SK-MEL-5 (cell line): ENCODE measurements at places on chromosomes 4 and X. TPM values are rescaled to one million over a fixed set of nuclear protein-coding genes. Genes with fewer than 3 reads are reported as not detected.

DNA sequence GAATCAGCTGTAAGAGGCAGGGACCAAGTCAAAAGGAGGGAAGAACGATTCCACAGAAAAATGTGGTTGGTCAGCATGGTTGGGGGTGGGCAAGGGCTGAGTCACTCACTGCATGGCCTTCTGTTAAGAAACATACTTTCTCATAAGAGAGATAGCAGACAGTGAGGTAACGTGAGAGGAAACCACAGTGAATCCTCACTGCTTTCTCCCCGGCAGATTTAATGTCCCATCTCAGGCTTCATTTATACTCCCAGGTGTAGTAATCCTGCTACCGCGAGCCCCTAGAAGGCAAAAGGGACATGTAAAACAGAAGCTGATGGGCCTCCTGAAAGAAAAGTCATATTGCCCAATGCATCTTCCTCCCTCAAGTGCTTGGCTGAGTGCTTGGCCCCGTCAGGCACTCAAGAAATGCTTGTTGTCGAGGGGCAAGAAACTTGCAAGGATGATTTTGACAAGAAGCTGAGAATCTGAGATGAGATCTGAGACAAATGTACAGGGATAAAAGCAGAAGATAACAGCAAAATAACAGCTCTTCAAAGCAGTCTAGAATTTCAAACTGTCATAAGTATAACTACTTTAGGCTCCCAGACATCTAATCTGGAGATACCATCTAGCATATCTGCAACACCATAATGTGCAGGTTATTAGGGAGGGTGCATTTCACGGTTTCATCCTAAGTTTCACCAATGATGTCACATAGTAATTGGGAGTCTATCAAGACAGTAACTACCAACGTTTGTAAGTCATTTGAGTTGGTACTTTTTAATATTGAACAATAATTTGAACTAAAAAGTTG is 40.2 kb downstream of the SH3KBP1 start:
- DNase-seq = peak; percentile 8

DNA sequence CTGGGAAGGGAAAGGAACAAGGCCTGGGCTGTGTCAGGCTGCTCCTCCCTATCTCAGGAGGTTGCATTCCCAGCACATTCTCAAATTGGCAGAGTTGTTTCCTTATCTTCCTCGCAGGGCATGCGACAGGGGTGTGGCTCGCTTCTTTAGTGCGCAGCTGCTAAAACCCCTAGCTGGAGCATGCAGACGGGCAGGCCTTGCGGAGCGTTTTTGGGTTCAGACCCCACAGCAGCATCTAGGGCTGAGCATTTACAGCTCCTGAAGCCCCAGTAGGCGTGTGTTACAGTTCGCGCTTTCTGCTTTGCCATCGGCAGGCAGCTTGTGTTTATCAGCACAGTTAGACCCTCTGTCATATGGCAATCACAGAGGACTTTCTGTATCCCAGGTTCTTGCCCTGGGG is 392.4 kb downstream of the TECRL start:
- no peak for DNase-seq

GRCh38 chr4:37918653-37919052 is 27.8 kb downstream of the TBC1D1 start:
- no peak for DNase-seq

- DNase-seq = peak; percentile 73
Measured at GRCh38 chrX:47380268-47380667, 9.9 kb downstream of the ZNF157 start.

DNA sequence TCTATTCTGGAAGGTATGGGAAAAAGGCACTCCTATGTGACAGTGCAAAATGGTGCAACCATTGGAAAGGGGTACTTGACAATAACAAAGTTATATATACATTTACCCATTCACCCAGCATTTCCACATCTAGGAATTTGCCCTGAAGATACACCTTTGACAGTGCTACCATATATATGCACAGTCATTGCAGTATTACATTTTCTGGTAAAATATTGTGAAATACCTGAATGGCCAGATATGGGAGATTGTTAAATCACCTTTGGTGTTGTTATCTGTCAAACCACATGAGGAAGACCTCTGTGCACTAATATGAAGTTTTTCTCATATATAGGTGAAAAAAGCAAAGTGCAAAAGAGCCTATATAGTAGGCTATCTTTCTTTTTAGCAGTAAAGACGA is 53.5 kb downstream of the SMAD1 start:
- no peak for DNase-seq

DNA sequence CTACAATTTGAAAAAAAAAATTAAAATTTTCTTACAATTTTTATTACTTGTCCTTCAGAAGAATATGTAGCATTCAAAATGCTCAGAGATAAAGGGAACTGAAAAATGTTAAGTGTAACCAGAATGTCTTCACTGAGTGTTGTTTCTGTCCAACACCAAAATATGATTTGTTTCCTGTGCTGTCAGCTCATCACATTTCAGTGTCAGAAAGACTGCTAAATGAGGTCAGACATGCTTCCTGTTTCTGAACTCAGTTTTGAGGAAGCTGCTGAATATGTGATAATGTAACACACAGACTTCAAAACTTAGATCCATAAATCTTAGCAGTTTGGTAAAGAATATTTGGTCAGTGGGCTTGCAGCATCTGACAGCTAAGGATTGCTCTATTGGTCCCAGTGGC is 1849.7 kb downstream of the PCDH7 start:
- DNase-seq = no peak

DNA sequence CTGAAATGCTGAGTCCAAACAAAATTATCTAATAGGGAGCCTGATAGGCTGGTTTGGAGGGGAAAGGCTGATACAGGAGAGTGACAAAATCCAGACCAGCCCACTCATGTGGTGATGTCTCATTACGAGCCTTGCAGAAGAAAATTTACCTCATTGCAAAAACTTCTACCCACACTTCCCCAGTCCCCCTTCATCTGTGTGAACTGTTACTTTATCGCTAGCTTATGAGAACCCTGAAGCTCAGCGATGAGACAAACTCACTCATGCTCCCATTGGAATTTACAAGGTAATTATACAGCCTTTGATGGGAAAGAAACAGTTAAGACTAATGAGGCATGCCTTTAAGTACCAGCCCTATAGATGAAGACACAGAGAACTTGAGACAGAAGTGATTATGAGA is 76.1 kb downstream of the ARHGAP6 start:
- DNase-seq = no peak

DNA sequence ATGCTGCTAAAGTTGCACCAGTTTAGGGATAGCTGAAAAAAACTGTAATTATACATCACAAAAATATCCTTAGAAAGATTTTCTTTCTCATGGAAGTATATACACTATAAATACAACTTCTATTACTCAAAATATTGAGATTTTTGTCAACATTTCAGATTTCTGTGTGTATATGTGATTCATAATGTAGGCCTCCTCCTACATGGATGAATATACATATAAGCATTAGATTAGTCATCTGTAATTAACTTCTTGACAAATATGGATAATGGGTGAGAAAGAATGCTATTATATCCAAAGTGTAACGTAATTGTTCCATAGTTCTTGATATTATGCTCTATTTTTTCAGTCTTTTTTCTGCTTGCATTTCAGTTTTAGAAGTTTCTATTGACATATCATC is 124.9 kb downstream of the CBLL2 start:
- DNase-seq = no peak

GRCh38 chr4:122041312-122041711 is 89.5 kb upstream of the TRPC3 start:
- no peak for DNase-seq

DNA sequence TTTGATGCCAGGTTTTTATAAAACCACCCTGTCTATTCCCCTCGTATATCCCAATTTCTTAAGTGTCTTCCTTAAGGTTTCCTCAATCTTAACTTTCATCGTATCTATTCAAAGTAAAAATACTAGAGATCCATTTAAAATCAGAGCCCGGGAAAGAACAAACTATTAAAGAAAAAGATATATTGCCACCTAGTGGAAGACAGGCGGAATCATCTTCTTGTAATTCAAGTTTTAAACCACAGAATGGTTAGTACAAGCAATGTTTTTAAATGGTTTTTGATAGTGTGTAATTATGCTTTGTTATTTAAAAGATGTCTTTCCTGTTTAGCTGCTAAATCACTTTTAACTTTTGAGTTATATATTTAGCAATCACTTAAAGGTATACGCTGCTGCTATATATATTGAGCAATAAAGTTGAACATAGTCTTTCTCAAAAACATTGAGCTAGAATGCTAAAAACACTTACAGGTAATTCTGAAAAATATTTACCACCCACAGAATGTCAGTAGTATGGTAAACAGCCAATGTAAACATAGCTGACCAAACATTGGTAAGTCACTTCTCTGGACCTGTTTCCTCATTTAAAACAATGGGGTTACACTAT is 18.2 kb downstream of the PRDM8 start:
- peak; percentile 26 for DNase-seq

DNA sequence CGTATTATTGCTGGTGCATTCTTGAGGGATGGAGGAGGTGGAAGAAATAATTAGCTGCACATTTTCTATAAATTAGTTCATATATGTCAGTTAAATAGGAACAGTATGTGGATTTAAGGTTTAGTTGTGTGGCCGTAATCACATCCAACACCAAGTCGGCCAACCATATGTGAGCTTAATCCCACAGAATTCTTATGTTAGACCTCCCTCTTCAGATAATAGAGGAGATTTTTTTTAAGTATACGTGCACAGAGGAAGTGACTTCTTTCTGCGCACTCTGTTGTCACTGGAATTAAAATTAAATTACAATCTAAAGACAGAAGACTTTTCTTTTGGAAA is 2.1 kb downstream of the SEPTIN11 start:
- no peak for DNase-seq

DNA sequence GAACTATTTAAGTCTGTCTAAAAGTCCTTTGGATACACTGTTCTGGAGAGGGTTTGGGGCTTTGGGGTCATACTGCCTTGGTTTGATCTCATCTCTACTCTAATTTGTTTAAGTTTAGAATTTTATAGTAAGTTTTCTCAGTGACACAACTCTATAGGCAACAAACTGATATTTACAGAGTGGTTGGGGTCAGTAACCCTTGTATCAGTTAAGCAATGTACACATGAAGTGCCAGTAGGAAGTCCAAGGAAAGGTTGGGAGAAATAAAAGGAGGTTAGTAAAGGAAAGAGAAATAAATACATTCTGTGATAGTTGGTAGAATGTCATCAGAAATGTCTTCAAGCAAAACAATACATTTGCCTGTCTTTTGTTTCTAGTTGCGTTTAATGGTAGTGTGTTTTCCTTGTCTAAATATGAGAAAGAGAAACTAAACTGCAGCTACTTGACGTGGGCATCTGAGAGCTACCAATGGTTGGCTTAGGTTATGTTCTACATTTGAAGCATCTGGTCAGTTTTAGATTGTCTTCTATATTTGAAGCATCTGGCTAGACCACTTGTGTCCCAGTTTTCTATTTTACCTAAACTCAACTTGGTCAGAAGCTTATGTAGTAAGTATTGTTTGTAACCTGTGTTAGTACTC is 6.9 kb downstream of the ATP7A start:
- DNase-seq = no peak

GRCh38 chr4:130922955-130923354 is 1827.0 kb downstream of the C4orf33 start:
- DNase-seq = no peak

DNA sequence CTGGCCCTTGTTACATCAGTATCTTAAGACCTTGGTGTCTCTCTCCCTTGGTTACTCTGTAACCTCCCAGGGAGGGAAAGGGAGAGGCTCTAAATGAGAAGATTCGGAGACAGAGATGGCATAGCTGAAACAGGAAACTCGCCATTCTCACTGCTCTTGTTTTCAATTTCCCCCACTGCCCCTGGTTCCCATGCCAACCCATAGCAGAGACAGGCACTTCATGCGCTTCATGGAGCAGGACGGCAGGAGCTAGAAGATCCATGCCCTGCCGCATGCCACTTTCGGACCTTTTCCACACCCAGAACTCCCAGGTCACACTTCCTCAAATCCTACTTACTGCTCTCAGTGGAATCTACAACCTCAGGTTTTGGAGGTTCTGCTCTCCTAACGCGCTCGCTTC is 3.1 kb downstream of the ZMYM3 start:
- DNase-seq = no peak

- DNase-seq = no peak
Measured at GRCh38 chr4:53981066-53981465, 83.3 kb downstream of the CHIC2 start.

DNA sequence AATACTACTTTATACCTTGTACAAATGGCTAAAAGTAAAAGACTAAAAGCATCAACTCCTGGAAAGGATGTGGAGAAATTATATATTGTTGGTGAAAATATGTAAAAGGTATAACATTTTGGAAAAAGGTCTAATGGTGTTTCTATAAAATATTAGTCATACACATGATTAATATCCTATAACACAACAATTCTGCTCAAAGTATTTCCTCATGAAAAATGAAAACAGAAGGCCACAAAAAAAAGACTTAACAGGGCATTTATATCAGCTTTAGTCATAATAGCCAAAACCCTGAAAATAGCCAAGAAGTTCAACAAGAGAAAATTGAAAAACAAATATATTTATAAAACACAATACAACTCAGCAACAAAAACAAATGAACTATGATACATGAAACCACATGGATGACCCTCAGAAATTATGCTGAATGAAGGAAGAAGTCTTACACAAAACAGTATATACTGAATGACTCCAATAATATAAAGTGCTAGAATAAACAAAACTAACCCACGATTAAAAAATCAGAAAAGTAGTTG is 38.8 kb downstream of the TBCK start:
- no peak for DNase-seq

GRCh38 chr4:16669036-16669435 is 229.4 kb downstream of the LDB2 start:
- no peak for DNase-seq

GRCh38 chrX:19063030-19063429 is 59.2 kb downstream of the ADGRG2 start:
- DNase-seq = no peak

- no peak for DNase-seq
Measured at GRCh38 chr4:182764642-182765041, 152.5 kb downstream of the DCTD start.

- DNase-seq = no peak
Measured at GRCh38 chr4:57320217-57320616, 210.0 kb upstream of the IGFBP7 start.

DNA sequence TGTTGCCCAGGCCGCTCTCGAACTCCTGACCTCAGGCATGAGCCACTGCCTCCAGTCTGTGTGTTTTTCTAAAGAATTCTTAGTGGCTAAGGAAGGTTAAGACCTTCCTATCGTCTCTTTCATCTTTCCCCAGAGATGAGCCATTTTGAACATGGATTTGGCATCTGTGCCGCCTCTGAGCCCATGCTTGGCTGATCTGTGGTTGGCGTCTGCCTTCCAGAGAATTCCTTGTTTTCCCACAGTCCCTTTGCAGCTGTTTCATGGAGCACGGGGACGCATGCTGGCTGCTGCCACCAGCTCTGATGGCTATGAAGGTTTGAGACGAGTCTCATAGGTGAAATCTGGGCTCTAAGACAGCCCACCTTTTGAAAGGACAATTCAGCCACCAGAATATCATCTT is 60.4 kb downstream of the SHROOM2 start:
- no peak for DNase-seq

- no peak for DNase-seq
Measured at GRCh38 chr4:57591073-57591472, 480.9 kb upstream of the IGFBP7 start.

LINC00632 gene
- total RNA-seq = 3.1 and 3.9 TPM in 2 replicates

PTCHD1 gene
- total RNA-seq = 0.03 TPM in 2 replicates

MTMR8 gene
- 1.6 and 3.4 TPM in 2 replicates for total RNA-seq

AFP gene
- total RNA-seq = not detected in 2 replicates

HMGN5 gene
- total RNA-seq = 1.0 and 1.8 TPM in 2 replicates

ANAPC4 gene
- total RNA-seq = 29.4 and 29.6 TPM in 2 replicates
